ENCODE measurements at places on chromosomes 7 and 10.

GRCh38 chr10:25294032-25294926 is 119.5 kb downstream of the GPR158 start:
- no peak for DNase-seq

GRCh38 chr7:17384400-17384799 is 85.9 kb downstream of the AHR start:
- no peak for DNase-seq

DNA sequence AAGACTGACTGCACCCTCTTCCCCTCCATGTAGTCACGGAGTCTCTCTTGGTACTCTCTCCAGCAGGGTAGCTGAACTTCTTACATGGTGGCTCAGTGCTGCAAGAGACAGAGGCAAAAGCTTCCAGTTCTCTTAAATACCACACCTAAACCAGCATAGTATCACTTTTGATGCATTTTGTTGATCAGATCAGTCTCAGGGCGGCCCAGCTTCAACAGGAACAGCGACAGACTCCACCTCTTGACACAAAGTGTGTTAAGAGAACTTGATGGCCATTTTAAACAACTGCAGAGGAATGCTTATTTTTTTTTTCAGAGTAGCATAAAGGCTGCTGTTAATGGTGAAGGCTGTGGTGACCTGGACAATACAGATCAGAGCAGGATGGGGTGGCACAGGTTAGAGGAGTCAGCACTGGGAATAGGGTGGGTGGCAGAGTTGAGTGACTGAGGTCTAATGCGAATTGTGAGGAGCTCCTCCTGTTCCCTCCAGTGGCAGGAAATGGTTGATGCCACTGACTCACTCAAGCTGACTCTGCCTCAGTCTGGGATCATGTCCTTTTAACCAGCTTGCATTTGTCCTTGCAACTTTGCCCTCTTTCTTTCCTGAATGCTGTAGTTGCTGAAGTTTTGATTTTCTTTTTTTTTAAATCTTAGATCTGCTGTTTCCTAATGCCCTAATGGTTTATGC is 17.3 kb downstream of the MGAM start:
- DNase-seq: no peak

DNA sequence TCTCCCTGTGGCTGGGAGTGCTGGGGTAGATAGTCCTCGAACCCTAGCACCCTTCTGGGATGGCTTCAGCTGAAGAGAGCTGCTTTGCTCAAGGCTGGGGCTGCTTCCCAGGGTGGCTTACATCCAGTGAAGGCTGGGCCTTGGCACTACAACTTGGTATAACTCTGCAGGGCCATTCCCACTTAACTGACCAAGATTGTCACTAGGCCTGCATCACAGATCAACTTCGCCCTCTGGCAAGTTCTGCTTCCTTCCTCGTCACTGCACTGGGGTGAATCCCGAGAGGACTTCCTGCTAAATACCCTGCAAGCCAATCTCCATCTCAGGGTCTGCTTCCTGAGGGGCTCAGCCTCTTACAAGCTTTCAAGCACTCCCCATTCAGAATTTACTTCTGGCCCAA is 195.2 kb downstream of the DOCK4 start:
- DNase-seq: no peak

GRCh38 chr10:68154211-68154497 is 44.9 kb downstream of the MYPN start:
- no peak for DNase-seq

GRCh38 chr10:25766213-25766612 is 167.8 kb upstream of the MYO3A start:
- no peak for DNase-seq

DNA sequence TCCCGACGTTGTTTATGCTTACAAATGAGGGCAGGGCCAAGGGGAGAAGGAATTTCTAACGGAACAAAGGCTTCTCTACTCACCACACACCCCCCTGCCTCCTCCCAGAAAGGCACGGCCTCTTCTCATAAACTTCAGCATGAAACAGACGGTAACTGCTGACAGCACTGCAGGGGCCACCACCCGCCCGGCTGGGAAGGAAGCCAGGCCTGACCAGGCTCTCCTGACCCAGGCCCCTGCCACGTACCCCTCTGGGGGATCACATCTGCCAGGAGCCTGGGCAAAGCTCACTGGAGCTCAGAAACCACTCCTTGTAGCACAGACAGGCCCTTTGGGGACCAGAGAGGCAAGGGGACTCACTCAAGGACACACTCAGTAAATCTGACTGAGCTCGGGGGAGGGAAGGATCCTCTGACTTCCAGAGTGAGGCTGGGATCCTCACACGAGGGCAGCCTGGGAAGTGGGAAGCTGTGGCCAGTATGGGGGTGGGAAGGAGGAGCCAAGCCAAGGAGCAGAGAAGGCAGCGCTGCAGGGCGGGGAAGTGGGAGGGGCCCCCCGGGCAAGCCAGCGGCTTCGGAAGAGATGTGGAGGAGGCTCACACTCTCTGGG is 46.1 kb downstream of the ZCCHC24 start:
- peak; percentile 94 for DNase-seq
